ENCODE measurements at places on chromosomes 5 and 9. TPM values are rescaled to one million over a fixed set of nuclear protein-coding genes. Genes with fewer than 3 reads are reported as not detected.

Gene CATSPER3
- 0.82 TPM for total RNA-seq

DNA sequence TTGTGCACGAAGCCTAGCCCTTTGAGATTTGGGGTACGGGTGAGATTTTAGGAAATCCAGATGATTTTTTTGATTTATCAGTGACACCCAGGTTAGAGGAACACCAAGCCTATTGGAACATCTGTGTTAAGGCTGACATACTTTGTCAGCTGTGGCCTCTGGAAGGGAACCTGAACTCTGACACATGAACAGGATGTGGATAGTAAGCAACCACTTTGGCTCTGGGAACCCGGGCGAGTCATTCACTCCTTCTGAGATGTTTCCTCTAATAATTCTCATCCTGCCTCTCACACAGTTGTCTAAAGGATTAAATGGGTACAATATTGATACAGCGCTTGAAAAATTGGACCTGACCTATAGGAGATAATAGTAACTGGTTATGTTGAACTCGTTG is 67.8 kb downstream of the FGF1 start:
- no peak for DNase-seq

GRCh38 chr9:37968228-37968701 is 64.3 kb upstream of the SLC25A51 start:
- DNase-seq: no peak

GRCh38 chr5:175642998-175643397 is 14.9 kb upstream of the HRH2 start:
- no peak for DNase-seq

All from frontal cortex (tissue), 4 donors.